ENCODE measurements at places on chromosomes 16 and 17. TPM values are rescaled to one million over a fixed set of nuclear protein-coding genes. Genes with fewer than 3 reads are reported as not detected.

WNT9B gene
- total RNA-seq: not detected

RPL23 gene
- 1,883 TPM for total RNA-seq

NCOR1 gene
- 58.9 TPM for total RNA-seq

TMC7 gene
- 2.4 TPM for total RNA-seq

OSBPL7 gene
- 4.2 TPM for total RNA-seq
